Body of pancreas (tissue), 4 donors: ENCODE measurements at places on chromosomes 5 and 9.

- DNase-seq: no peak
Measured at GRCh38 chr5:159184236-159184635, 25.1 kb downstream of the RNF145 start.

DNA sequence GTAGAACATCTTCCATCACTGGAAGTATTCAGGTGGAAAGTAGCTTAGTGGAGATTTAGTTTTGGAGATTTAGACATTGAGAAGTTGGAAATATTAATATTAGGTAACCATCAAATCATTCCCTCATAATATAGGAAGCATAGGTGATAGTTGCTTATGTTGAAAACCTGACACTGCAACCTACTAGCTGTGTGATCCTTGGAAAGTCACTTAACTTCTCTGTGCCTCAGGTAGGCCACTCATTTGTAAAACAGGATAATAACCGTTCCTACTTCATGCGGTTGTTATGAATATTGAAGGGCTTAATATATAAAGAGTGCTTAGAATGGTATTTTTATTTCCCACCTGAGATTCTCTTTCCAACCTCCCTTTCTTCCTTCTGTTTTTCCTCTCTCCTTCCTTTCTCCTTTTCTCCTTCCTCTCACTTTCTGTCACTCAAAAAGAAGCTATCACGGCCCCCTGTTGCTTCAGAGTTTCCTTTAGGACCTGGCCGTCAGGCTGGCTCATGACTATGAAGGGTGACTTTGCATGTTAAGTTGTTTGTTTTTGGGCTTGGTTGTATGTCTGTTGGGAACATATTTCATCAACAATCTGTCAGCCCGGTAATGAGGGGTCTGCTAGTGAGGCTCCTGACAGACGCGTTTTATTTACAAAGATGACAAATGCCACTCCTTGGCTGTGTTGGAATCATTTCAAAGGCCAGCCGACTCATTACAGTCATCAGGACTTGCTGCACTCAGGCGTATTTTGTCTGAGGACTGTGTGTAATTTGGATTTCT, 31.0 kb downstream of the DOCK2 start:
- DNase-seq: no peak

- no peak for DNase-seq
Measured at GRCh38 chr9:87657893-87658292, 68.0 kb upstream of the CTSL start.

GRCh38 chr5:154708846-154709245, 46.3 kb upstream of the LARP1 start:
- no peak for DNase-seq

- DNase-seq: no peak
Measured at GRCh38 chr9:113719919-113720318, 156.2 kb upstream of the ZNF618 start.

- peak; percentile 83 for DNase-seq
Measured at GRCh38 chr5:73591102-73591695, 25.7 kb downstream of the UTP15 start.

DNA sequence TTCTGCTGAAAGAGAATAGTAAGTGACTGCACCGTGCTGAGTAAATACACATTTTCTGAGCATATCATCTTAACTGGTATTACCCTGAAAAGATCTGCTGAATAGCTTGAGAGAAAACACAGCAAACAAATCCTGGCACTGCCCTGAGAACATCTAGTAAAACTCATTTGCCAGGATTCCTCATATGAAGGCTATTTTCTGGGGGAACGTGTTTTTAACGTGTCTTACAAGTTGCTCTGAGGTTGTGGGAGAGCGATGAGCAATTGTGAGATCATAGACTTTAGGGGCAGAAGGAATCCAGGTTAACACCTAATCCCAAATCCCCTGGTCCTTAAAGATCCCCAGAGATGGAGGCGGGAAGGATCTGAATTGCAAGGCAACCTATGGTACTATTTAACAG, 331.9 kb upstream of the RFX3 start:
- DNase-seq: no peak

GRCh38 chr5:112878101-112878500, 17.0 kb downstream of the SRP19 start:
- DNase-seq: no peak

DNA sequence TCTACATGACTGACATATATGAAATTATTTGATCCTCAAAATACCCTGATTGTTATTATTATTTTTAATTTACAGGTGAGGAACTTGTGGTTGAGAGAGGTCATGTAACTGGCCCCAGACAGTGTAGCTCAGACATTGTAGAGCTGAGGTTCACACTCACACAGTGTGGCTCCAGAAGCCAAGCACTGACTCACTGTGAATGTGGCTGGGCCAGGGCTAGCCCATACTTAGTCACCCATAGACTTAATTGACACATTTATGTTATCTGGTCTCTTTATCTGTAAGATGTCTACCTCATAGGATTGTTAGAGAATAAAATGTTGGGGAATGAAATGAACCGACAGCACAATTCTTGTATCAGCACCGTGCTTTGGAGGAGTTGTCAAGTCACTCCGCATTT, 24.9 kb upstream of the CCDC112 start:
- no peak for DNase-seq

DNA sequence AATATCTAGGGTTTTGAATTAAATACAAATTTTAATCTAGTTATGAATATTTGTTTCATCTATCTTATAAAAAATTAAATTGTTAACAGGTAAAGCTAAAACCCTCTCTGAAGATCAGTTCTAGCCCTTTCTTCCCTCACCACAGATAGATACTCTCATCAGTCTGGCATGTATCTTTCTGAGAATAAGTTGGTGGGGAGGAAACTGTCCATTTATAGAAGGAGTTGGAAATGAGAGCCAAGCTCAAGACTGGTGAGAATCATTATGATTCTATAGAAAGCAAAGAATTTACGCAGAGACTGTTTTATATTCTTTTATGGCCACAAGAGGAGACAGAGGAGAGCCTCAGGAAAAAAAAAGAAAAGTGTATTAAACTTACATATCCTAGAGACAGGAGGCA, 59.0 kb downstream of the STARD4 start:
- no peak for DNase-seq

- no peak for DNase-seq
Measured at GRCh38 chr9:70147651-70148050, 104.0 kb downstream of the MAMDC2 start.

- no peak for DNase-seq
Measured at GRCh38 chr5:54936201-54936600, 49.2 kb downstream of the ESM1 start.

DNA sequence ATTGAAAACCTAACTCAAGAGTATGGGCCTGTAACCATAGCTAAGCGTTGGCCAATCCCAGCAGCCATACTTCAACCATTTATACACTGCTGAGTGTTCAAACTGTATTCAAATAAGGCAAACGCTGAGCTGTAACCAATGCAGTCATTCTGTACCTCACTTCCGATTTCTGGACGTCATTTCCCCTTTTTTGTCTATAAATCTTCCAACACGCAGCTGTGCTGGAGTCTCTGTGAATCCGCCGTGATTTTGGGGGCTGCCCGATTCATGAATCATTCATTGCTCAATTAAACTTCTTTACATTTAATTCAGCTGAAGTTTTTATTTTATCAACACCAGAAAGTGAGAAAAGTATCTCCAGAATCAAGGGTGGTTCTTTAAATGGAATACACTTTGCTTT, 31.7 kb downstream of the MTX3 start:
- no peak for DNase-seq

DNA sequence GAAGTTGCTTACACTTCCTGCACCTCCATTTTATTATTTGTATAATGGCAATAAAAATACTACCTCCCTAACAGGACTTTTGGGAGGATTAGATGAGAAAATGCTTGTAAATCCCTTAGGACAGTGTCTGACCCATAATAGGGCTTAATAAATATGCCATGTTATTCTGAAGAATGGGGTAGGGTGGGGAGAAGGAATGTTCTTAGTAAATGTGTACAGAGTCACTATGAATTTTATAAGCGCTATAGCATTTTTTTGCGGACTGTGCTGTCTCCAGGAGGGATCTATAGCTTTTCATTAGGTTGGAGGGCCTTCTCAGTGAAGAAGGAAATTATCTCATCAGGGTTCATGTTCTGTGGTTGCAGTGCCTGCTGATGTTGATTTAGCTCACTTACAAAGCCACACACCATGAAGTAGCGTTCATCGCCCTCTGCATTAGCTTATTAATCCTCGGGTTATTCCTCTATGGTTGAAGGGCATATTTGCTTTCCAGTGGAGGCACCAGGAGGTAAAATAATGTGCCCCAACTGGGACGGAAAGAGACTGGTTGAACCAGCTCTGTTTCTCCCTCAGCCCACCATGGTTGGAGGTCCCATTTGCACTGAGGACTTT, 497.1 kb downstream of the ARHGEF28 start:
- DNase-seq: no peak

GRCh38 chr9:36911601-36912412, 122.3 kb downstream of the PAX5 start:
- DNase-seq: no peak

- no peak for DNase-seq
Measured at GRCh38 chr9:73059247-73059646, 92.4 kb upstream of the ANXA1 start.

- DNase-seq: no peak
Measured at GRCh38 chr9:137139468-137140150, 655 bp downstream of the GRIN1 start.

GRCh38 chr9:19404283-19405075, 4.3 kb upstream of the ACER2 start:
- peak; percentile 38 for DNase-seq

GRCh38 chr5:27947088-27947487, 908.7 kb upstream of the CDH9 start:
- DNase-seq: no peak

- DNase-seq: no peak
Measured at GRCh38 chr9:16964228-16964627, 93.8 kb upstream of the BNC2 start.

DNA sequence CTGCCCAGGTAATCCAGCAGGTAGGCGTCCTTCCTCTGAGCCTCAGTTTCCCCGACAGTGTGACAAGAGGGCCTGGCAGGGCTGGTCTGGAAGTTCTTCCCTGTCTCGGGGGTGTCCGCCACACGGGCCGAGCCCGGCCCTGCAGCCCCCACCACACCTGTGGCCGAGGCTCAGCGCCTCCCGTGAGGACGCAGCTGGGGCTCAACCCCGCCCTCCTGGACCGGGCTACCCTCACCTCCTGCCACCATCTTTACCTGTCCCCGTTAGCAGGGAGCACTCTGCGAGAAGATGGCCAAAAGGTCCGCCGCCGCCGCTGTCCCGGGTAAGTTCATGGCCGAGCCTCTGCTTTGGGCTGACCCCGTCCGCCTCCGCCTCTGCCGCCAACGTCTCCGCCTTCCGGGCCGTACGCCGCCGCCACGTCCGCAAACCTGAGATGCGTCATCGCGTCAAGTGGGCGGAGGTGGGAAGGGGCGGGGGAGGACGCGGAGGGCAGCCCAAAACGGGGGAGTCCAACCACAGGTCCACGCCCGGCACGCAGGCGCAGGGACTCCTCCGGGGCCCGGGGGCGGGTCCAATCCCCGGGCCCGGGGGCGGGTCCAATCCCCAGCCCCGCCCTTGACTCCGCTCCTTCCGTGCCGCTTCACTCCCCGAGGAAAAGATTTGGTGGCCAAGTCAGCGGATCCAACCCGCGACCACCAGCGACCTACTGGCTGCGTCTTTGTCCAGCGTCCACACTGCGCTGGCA, at the start of gene LYSMD3:
Gene LYSMD3, minus strand, starts transcription at position 391 of the 745 bp plus-strand sequence. CDS start 4,295 bp downstream, outside the sequence.
- peak; percentile 99 for DNase-seq
